ENCODE measurements at places on chromosomes 4 and X.

DNA sequence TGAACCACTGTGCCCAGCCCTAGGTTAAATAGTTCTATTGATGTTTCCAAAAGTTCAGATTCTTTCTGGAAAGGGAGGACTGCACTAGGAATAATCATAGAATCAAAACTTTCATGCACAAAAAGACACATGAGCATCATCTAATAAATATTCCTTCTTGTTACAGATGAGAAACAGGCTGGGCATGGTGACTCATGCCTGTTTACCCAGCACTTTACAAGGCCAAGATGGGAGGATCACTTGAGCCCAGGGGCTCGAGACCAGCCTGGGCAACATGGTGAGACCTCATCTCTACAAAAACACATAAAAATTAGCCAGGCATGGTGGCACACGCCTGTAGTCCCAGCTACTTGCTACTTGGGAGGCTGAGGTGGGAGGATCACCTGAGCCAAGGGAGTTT is 27.7 kb downstream of the LARP7 start:
- DNase-seq = no peak

DNA sequence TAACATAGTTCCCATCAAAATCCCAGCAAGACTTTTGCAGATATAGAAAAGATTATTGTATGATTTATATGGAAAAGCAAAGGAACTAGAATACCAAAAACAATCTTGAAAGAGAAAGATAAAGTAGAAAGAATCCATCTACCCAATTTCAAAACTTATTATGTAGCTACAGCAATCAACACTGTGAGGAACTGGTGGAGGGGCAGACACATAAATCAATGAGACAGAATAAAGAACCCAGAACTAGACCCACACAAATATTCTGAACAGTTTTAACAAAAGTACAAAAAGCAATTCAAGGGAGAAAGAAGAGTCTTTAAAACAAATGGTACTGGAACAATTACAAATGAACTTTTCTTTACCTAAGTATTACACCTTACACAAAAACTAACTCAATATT is 67.0 kb downstream of the LRBA start:
- no peak for DNase-seq

GRCh38 chr4:8340781-8341241 is 71.3 kb downstream of the HTRA3 start:
- DNase-seq = no peak

DNA sequence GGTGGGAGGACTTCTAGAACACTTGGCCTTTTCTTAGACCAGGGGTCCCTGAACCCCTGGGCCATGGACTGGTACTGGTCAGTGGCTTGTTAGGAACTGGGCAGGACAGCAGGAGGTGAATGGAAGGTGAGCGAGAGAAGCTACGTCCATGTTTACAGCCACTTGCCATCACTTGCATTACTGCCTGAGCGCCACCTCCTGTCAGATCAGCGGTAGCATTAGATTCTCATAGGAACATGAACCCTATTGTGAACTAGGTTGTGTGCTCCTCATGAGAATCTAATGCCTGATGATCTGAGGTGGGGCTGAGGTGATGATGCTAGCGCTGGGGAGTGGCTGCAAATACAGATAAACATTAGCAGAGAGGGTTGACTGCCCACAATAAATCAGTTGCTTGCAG is 100.9 kb upstream of the IGFBP7 start:
- no peak for DNase-seq

- DNase-seq = no peak
These were observed 220.7 kb downstream of the CAMK2D start for GRCh38 chr4:113540859-113541258.

GRCh38 chrX:136176399-136176825 is 29.1 kb downstream of the FHL1 start:
- peak; percentile 75 for DNase-seq

DNA sequence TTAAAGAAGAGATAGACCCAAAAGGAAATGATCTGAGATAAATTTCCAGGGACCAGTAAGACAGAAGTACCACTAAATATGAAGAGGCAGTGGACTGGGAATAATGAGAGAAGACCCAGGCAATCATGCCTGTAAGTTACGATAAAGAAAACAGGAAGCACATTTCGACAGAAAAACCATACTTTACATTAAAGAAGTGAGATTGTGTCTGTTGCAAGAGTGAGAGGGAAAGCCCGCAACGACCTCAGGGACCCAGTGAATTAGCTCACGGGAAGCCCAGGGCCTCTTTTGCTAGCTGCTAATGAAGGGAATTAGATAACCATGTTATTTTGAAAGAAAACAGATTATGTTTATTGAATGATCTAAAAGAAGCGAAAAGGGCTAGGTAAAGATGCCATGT is 28.9 kb upstream of the ACSL1 start:
- DNase-seq = no peak

DNA sequence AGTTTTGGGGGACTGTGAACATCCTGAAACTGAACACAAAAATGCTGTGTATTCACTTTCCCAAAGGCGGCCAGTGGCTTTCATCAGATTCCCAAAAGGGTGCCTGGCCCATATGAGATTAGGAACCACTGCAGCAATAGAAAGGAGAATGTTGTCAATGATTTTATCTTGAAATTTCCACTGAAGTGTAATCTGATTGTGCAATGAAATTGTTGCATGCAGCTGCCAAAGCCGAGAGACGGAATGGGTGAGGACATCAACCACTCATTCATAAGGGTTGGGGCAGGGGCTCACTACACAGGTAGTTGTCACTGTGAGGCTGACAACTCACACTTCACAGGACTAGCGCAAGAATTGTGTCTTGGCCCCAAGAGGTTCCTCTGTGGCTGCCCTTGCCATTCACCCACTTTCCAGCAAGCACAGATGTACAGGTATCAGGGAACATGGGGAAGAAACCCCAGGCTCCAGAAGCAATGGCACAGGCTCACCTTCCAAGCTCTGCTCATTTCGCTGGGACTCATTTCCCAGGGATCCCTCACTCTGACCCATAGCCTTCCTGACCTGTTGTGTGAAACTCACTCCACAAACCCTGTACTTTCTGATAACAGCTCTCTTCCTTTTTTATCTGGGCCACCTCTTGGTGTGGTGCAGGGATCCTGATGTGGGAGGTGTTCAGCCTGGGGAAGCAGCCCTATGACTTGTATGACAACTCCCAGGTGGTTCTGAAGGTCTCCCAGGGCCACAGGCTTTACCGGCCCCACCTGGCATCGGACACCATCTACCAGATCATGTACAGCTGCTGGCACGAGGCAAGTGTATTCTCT is 48.8 kb downstream of the BMX start:
- DNase-seq = no peak

GRCh38 chrX:13598877-13599276 is 29.5 kb downstream of the EGFL6 start:
- DNase-seq = no peak

DNA sequence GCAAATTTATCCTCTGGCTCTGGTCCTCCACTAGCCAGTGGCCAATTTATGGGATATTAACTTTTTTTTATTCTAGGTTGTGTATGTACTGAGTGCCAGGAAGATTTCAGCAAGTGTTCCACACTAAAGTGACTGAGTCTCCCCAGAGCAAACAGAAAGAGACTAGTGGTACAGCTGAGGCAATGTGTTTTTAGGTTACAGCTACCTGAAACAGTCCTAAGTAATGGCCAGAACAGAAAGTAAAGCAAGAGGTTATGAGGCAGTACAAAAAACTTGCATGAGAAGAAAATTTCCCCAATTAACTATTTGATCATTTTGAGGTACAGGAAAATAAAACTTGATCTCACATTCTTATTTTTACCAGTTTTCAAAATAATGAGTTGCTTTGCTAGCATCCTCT is 31.2 kb downstream of the PRDM8 start:
- no peak for DNase-seq

DNA sequence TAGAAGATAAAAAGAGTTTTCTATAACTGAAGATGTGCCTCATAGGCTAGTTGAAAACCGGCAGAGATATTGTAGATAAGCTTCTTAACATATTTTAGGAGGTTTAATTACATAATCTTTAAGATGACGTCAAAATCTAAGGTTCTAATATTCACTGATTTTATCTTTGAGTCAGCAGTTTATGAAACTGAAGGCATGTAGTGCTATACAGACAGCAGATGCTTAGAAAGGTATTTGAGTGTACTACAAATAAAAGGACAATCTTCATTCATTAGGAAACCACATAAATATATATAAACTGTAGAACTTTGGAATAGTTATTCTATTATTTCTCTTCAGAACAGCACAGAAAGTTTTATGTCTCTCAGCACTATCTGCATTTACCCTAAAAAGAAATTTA is 504.8 kb downstream of the IL15 start:
- DNase-seq = no peak

GRCh38 chr4:3860913-3861636 is 94.9 kb downstream of the ADRA2C start:
- DNase-seq = no peak

DNA sequence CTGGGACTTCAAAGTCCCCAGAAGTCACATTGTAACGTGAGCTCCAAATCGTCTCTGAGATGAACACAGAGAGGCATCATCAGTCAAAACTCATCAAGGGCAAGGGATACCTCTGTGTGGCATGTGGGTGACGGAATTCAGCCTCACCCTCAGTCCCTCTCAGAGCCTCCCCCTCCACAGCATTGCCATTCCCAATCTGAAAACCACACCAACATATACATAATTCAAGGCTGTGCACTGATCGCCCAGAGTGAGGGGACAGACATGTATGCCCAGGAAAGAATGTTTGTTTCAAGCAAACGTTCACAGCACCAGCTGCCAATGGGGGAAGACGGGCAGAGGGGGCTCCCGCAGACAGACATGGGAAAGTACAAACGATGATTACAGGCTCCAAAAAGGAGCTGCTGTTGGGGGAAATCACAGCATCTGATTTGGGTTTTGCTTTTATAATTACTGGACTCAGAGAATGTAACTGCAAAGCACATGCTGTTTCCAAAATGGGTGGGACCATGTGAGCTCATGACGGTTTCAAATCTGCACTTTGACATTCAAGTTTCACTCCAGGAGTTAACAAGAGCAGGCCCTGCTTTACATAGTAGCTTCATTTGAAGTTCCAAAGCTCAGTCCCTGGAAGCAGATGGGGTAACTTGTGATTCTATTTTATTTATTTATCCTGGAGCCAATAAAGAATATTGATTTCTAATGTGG is 88.3 kb downstream of the CLCN4 start:
- no peak for DNase-seq

DNA sequence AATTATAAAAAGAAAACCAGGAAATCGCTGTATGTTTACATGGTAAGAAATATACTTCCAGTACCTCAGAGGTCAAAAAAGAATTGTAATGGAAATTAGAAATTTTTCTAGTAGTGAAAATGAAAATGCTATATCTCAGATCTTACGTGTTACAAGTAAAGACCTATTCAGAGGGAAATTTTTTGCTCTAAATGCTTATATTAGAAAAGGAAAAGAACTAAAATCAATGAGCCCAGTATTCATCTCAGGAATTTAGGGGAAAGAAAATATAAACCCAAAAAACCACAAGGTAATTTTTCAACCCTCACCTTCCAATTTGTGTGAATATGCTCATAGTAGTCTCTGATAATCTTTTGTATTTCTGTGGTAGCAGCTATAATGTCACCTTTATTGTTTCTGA is 145.6 kb downstream of the RAP1GDS1 start:
- DNase-seq = no peak

DNA sequence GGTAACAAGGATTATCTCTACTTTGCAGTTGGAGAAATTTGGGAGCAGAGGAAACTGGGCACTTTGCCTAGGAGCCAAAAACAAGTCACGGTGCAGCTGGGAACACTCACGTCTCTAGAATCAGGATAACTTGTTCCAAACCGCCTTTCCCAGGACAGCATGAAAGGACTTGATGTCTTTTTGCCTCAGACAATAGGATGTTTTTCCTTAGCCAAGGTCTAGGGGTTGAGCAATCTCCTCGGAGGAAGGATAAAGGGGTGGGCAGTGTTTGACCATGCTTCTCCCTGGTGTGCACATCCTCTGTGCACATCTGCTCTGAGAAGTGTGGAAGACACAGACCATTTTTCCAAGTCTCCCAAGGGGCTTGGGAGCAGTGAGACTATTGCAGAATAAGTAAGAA is 1.7 kb upstream of the SPARCL1 start:
- peak; percentile 47 for DNase-seq

- no peak for DNase-seq
These were observed 33.9 kb downstream of the MGARP start for GRCh38 chr4:139246166-139246565.

GRCh38 chr4:39046249-39046648 is 14.0 kb upstream of the TMEM156 start:
- no peak for DNase-seq

- DNase-seq = no peak
These were observed 155.5 kb downstream of the EMCN start for GRCh38 chr4:100362366-100362765.

GRCh38 chrX:38347136-38347535 is 5.3 kb upstream of the OTC start:
- peak; percentile 17 for DNase-seq

GRCh38 chrX:84064814-84065213 is 123.2 kb downstream of the RPS6KA6 start:
- no peak for DNase-seq

DNA sequence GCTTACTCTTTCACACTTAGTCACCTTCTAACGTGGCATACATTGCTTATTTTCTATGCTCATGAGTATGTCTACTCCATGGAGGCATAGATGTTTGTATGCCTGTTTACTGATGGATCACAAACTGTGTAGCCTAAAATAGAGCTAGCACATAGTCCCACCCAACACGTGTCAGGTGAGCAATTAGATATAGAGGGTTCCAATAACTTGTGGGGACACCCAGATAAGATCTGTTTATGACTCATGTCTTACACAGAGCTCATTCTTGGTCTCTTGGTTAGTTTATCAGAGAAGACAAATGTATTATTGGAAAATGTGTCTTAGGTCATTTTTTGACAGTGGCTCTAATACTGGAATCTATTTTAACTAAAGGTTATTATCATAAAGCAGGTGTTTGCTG is 6.8 kb downstream of the ZFP42 start:
- DNase-seq = no peak

- peak; percentile 67 for DNase-seq
These were observed 82.5 kb downstream of the TBC1D9 start for GRCh38 chr4:140673729-140674128.

GRCh38 chr4:158809611-158810486 is 41.0 kb downstream of the FNIP2 start:
- DNase-seq = peak; percentile 94

GRCh38 chr4:76943129-76943620 is 6.4 kb upstream of the SEPTIN11 start:
- DNase-seq = no peak

All from GM04504 (cell line).